ENCODE measurements at places on chromosomes 1 and 21.

- no peak for DNase-seq
Observed at GRCh38 chr1:214518361-214518760, 33.0 kb downstream of the PTPN14 start.

DNA sequence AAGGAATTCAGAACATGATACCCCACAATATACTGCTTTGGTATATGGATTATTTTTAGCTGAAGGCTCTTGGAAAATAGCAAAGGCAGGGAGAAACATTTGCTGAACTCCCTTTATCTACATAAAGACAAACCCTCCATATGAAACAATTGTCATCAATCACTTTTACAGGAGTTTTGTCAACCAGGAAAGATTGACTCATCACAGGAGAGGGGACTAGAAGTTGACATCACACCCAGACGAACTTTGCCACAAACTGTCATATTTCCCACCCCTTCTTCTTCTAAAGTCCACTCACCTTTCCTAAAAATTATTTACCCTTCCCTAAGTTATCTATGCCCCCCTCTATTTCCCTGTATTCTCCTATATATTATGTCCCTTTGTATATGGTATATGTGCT lies 47.9 kb downstream of the RBM11 start:
- DNase-seq: no peak

DNA sequence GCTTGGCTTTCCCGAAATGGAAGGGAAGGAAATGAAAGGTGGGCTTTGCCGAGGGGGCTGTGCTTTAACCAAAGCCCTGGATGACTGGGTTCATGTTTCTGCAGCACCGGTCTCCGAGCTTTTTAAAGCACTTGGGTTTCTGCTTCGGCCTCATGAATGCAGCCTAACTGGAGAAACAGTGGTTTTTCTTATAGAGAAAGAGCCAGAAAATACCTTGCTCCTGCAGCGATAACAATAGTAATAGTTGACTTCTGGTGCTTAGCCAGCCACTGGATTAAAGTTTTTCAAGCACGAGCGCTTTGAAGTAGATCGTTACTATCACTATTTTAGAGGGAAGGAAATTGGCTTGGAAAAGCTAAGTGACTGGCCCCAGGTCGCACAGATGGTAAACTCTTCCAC lies 500 bp upstream of the DOCK7 start:
- DNase-seq: no peak

DNA sequence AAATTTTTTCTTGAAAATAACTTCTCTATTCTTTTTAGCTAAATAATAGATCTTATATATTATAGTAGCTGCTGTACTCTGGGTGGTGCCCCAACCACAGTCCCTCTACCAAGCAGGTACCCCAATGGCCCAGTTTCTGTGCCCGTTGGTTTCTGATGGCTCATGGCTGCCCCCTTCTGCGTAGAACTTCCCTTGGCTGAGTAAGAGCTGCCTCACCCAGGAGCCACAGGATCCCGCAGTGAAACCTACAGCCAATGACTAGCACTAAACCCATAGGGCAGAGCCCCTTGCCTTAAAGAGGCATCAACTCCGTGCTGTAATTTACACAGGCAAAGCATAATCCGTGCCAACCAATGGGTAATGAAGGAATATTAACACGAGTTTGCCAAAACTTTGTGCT lies 247.5 kb downstream of the USH2A start:
- DNase-seq: no peak

- no peak for DNase-seq
Observed at GRCh38 chr1:3543076-3544039, 68.0 kb downstream of the MEGF6 start.

- no peak for DNase-seq
Observed at GRCh38 chr1:194968916-194969315, 1639.3 kb downstream of the KCNT2 start.

DNA sequence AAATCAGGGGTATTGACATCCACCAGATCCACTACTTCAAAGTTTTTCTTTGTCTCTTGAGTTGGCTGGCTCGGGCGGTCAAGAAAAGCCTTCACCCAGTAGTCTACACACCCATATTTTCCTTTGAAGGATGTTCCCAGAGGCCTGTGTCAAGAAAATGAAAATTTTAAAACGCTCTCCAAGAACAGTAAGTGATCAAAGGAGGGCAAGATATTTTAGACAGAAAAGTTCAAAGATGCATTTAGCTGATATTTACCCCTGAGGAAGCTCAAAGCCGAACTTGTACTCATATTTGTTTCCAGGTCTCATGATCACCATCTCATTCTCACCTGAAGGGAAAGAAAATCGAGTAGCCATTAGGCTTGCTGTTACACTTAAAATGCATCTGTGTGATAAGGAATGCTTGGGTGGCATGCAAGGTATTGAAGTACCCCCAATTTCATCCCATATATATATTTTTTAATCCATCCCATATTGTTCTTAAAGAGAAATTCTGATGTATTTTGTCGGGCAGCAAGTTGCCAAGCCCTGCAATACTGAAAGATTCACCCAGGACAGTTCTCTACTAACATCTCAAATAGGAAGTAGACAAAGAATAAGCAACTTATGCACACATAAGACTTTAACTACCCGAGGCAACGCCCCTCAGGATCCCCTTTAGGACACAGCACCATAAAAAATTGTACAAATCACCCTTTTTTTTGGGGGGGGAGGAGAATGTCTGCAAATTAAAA lies 1.1 kb downstream of the TXNIP start:
- no peak for DNase-seq

DNA sequence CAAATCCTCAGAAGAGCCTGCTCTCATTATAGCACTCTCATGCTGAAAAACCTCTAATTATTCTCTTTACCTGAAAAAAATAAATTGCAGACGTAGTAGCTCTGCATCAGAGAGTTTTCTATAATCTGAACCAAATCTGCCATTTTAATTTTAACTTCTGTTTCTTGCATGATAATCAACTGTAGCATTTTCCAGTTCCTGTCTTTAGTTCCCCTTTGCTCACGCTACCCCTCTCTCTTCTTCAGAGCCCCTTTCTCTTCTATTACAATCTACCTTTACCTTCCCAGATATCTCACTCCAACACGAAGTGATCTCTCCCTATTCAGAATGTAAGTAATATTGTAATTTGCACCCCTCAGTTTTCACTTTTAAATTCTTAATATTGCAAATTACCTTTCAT lies 31.4 kb downstream of the FMO1 start:
- DNase-seq: no peak

DNA sequence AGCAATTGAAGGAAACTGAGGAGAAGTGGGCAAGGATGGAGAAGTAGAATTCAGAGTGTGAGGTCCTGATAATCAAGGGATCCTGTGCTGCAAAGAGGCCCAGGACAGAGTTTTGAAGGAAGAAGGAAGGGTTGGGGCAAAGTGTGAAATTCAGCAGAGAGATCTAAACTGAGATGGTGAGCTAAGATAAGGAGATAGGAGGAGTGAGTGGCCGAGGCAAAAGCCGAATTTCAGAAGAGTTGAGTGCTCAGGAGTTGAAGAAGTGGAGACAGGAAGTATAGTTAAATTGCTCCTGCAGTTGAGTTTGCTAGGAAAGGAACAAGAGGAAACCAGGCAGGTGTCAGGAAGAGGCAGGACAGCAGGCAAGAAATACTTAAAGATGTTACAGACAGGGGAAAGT lies 16.4 kb upstream of the MAPKAPK2 start:
- no peak for DNase-seq

DNA sequence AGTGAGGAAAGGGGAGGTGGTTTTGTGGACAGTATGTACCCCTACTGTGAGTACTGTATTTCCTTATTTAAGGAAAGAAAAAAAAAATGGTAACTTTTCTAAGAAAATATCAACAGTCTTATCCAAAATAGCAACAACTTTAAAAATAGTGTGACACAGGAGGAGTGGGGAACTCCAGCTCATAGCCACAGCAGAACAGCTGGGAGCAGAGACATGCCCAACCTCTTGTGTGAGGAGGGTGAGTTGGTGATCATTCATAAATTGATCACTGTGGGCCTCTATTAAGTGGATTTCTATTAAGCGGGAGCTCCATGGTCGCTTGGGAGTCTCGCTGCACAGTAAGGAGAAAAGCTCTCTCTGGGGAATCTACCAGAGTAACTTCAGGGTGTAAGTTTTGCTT lies 158.8 kb upstream of the DUSP10 start:
- no peak for DNase-seq

DNA sequence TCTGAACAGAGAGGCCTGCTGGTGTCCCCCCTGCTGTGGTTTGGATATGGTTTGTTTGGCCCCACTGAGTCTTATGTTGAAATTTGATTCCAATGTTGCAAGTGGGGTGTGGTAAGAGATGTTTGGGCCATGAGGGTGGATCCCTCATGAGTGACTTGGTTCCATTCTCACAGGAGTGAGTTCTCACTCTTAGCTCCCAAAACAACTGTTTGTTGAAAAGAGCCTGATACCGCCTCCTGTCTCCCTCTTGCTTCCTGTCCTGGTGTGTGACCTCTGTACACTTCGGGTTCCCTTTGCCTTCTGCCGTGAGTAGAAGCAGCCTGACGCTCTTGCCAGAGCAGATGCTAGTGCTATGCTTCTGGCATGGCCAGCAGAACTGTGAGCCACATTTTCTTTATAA lies 60.5 kb downstream of the C21orf91 start:
- no peak for DNase-seq

DNA sequence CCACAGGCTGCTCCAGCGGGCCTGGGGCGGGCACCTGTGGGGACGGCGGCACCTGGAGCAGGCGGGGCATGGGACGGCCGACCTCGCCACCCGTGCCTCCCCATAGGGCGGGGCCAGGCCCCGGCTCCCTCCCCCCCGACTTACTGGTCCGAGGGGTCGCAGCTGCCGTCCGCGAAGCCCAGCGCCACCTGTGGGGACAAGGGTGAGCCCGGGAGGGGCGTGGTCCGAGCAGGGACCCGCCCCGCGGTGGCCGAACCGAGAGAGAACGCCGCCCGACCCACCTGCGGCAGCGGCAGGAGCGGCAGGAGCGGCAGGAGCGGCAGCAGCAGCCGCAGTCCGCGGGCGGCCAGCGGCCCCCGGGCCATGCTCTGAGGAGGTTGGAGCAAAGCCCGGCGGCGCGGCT lies at the start of gene TMEM52:
TSS of gene TMEM52 (minus strand) at position 379 of the 403 bp plus-strand sequence. CDS start at position 365, 14 bp downstream.
- DNase-seq: peak; percentile 59

- no peak for DNase-seq
Observed at GRCh38 chr1:236156512-236157208, 14.3 kb downstream of the GPR137B start.

DNA sequence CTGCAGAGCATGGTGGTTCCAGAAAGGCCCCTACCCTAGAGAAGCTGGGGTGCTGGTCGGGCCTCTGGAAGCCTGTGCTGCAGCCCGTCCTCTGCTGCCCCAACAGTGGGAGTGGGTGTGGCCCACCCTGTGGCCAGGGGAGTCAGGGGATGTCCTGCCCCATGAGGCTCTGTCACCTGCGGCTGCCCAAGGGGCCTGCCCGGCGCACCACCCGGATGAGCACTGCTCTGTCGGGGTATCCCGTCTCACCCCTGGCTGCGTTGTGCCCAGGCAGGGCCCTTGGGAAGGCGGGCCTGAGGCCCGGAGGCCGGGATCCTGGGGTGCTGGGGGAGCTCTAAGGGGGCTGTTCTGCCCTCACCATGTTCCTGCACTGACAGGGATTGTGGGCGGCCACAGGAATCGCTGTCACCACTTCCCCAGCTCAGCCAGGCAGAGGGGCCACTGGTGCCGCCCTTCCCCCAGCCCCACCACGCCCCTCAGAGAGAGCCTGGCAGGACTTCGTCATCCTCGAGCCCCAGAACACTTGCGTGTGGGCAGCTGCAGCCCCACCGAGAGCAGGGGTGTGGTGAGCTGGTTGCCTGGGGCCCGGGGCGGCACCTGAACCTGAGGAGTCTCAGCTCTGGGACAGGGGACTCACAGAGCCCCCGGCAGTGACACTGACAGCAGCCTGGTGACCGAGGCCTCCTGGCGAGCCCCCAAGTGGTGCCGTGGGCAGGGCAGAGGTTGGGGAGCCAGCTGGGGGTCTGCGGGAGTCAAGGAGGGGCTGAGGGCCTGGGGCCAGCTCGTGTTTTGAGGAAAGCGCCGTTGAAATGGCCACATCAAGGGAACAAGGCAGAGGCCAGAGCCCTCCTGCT lies 20.2 kb downstream of the PANK4 start:
- no peak for DNase-seq

DNA sequence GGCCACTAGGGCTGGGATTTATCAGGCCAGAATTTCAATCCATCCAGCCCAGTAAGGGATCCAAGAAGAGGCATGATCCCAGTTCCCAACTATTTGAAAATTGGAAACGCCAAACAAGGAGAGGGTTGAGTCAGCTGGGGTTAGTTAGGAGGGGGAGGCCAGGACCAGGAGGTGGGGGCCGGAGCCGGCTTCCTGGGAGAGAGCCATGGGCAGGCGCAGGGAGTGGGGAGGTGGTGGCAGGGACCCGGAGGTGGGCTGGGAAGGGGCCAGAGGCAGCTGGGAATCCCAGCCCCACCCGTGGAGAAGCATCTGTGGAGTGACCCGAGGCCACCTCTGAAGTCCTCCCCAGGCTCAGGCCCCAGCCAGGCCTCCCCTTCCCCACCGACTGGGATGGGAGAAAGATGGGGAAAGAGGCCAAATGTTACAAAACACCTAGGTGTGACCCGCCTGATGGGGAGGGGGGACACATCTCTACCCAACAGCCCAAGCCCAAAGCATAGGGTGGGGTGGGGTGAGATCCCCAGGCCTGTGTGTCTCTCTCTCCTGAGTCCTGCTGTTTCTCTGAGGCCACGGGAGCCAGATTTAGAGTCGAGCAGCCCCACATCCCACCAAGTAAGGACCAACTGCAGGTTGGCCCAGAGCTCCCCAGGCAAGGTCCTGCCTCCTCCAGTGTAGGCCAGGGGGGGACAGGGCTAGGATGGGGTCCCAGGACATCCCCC lies 10.1 kb downstream of the HSPG2 start:
- DNase-seq: no peak

GRCh38 chr1:7136166-7136953 lies 351.1 kb downstream of the CAMTA1 start:
- no peak for DNase-seq

Data from activated gamma-delta T cell (primary cell).